ENCODE measurements at places on chromosomes 7 and 10.

GRCh38 chr10:130050721-130051120 is 59.9 kb downstream of the C10orf143 start:
- DNase-seq = no peak

DNA sequence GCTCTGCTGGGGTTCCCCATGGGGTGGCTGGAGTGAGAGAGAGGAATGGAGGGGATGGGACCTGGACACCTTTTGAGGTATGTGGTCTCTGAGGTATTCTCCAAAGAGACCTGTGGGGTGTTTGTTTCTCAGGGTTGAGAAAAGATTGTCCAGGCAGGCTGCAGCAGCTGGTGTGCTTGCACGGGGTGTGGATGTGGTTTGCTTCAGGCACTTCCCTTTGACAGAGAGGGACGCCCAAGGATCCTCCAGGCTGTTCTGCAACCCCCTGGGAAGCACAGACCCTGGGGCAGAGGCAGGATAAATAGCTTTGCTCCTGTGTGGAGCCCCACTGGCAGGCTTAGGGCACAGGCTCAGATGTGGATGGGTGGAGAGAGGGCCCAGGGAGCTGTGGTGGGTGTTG is 115.1 kb upstream of the AGK start:
- DNase-seq = no peak

- no peak for DNase-seq
Measured at GRCh38 chr10:77313066-77313750, 324.4 kb downstream of the KCNMA1 start.

DNA sequence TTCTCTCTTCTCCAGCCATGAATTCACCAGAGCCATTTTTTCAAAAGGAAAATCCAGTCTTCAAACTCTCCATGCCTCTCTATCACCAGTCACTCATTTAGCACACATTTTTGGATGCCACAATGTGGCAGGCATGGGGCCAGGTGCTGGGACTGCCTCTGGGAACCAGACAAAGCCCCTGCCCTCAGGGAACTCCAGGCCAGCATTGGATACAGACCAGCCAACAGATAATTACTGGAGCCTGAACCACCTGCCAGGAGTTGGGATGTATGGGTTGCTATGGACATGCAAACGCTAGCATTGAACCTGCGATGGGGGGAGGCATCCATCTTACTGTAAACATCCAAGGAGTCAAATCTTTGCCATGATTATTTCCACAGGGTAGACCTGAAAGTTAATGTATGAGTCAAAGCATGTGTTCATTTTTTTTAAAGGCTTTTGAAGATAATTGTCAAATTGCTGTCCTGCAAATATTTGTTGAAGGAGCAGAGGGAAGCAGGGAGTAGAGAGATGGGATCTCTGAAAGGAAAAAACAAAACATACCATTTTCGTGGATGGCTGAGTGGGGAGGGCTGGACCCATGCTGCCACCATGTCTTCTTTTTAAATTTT is 43.2 kb downstream of the SRRM3 start:
- DNase-seq = no peak

GRCh38 chr7:110568388-110568787 is 522.5 kb upstream of the LRRN3 start:
- DNase-seq = no peak

DNA sequence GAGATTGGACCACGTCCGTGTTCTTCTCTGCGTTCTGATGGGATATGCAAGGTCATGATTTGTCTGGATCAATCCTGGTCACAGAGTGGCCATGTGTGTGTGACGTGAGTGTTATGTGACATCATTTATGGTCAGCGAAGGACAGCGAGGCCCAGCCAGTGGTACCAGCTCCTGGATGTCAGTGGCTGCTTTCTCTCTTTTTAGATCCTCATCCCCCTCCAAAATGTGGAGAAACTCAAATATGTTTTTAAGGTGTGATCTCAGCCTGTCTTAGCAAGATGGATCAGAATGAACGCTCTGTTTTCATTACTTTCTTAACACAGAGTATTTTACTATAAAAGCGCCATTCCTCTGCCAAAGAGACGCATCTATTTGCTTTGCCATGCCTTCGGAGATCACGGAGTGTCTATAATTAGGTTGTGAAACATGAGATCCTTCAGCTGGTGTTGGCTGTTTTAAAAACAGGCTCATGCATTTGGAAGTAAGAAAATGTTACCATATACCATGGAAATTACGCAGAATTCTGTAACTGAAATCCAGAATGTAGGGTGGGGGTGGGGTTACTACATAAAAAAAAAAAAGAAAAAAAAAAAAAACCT is 245.5 kb upstream of the TCERG1L start:
- DNase-seq = no peak
